Neural crest cell (in vitro differentiated cells): ENCODE measurements at places on chromosomes 7 and 10. TPM values are rescaled to one million over a fixed set of nuclear protein-coding genes. Genes with fewer than 3 reads are reported as not detected.

GNGT1 gene
- 0.65 and 1.0 TPM in 2 replicates for total RNA-seq

ZFYVE27 gene
- 24.6 and 26.9 TPM in 2 replicates for total RNA-seq

KDM7A gene
- 4.9 and 5.2 TPM in 2 replicates for total RNA-seq

- no peak for DNase-seq
Measured at GRCh38 chr10:88668465-88668864, 4.2 kb downstream of the LIPF start.

- DNase-seq, result no peak
Measured at GRCh38 chr7:83550100-83550499, 98.8 kb downstream of the SEMA3E start.

- no peak for DNase-seq
Measured at GRCh38 chr7:51482976-51483375, 166.4 kb upstream of the COBL start.

GRCh38 chr7:30965883-30966282 is 2.1 kb downstream of the GHRHR start:
- no peak for DNase-seq

DNA sequence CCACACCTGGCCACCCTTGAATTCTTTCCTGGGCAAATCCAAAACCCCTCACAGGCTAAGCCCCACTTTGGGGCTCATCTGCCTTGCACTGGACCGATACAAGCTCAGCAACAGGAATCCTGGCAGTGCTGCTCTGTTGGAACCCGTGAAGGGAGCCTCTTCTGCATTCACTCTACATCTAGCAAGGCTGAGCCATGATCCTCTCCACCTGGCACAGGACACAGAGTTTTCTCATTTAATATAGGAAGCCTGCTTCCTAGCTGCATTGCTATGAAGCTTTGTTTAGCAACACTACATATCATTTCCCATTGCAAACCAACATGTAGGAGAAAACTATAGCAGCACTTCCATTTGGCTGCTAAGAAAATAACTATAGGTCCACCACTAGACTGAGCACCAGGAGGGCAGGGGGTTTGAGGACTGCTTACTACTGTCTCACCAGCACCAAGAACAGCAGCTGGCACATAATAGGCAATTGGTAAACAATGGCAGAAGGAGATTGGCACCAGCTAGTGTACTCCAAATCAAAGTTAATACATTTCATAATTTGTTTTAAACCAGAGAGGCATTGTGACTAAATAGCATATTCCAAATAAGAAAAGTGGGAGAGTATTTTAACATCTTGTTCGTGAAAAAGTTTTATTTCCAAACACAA is 56.1 kb downstream of the CPVL start:
- DNase-seq, result no peak

GRCh38 chr10:20858292-20859124 is 38.6 kb downstream of the NEBL start:
- DNase-seq, result no peak
